Skin of body (tissue), 3 donors: ENCODE measurements at places on chromosomes 13 and 19. TPM values are rescaled to one million over a fixed set of nuclear protein-coding genes. Genes with fewer than 3 reads are reported as not detected.

The FUT2 gene
- 0.59 TPM for total RNA-seq

The FCER2 gene
- 0.20 TPM for total RNA-seq

The CD320 gene
- total RNA-seq, result 8.4 TPM

The PRTN3 gene
- 28.9 TPM for total RNA-seq

The CD209 gene
- 5.8 TPM for total RNA-seq

The FCAR gene
- total RNA-seq, result 8.4 TPM

The GRK1 gene
- not detected for total RNA-seq

The ZNF253 gene
- total RNA-seq, result 9.5 TPM

The MIPEP gene
- total RNA-seq, result 23.9 TPM

The TEX101 gene
- not detected for total RNA-seq

The KLHL26 gene
- 2.1 TPM for total RNA-seq

The NLRP11 gene
- total RNA-seq, result not detected

The REEP6 gene
- total RNA-seq, result 7.5 TPM

The RAB20 gene
- total RNA-seq, result 8.0 TPM
